Myocyte (in vitro differentiated cells): ENCODE measurements at places on chromosomes 12 and 14.
A peak's percentile ranks its signal among the peaks of the same experiment; 100 is the strongest.

- DNase-seq: no peak
Observed at GRCh38 chr12:6181583-6182278, 18.5 kb upstream of the CD9 start.

GRCh38 chr12:115088995-115089841 is 405.2 kb upstream of the TBX3 start:
- no peak for DNase-seq

DNA sequence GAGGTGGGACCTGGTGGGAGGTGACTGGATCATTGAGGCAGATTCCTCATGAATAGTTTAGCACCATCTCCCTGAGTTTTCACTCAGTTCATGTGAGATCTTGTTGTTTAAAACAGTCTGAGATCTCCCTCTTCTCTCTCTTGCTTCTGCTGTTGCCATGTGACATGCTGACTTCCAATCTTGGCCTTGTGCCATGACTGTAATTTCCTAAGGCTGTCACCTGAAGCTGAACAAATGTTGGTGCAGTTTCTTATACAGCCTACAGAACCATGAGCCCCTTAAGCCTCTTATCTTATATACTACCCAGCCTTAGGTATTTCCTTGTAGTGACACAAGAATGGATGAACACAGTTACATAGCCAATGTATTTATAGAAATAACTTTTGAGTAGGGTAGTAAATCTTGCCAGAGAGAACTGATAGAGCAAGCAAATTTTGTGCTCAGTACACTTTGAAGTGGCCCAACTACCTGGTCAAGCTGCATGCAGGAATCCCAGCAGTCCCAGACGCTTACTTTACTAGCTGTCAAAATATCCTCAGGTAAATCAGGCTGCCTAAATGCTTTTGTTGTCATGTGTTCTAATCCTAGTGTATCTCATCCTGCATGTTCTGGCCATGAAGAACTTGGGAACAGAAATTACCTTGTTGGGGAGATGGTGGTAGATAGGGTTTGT is 445.6 kb upstream of the MIS18BP1 start:
- DNase-seq: peak; percentile 33

- DNase-seq: no peak
Observed at GRCh38 chr12:96473394-96474093, 15.8 kb upstream of the CFAP54 start.

GRCh38 chr12:113831476-113831875 is 134.6 kb downstream of the RBM19 start:
- peak; percentile 68 for DNase-seq

- DNase-seq: no peak
Observed at GRCh38 chr14:23148591-23149249, 29.7 kb upstream of the CEBPE start.

- DNase-seq: no peak
Observed at GRCh38 chr14:44612002-44612401, 104.9 kb upstream of the FSCB start.
